GM20000 (cell line): ENCODE measurements at places on chromosomes 5 and 9.
A peak's percentile ranks its signal among the peaks of the same experiment; 100 is the strongest.

DNA sequence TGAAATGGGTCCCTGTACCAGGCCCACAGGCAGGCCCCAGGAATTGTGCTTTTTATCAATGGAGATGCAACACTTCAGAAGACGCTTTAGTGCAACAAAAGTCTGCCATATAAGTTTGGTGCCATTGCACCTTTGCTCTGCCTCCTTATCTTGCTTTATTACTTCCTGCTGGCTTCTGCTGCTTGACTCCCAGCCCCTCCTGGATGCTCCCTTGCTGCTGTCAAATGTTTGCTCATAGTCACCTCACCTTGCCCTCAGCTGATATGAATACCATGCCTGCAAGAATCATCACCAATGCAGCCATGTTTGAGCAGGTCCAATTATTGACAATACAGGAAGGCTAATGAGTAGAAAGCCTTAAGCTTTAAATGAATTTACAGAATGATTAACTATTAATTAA is 25.4 kb downstream of the MEGF10 start:
- DNase-seq: no peak

DNA sequence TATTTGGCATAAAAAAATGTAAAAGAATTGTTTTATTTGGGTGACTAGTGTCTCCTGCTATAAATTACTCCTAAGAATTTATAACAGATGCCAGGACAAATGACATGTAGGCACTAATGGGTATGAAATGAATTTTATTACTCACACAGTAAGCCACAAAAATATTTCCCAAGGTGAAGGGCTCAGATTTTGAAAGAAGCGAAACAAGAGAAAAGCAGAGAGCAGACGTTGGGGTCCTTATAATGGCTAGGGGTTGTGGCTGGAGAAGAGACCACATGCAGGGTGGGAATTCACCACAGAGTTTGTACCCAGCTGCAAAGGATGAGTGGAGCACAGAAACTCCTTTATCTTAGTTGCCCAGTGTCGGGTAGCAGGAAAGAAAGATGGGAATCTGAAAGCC is 45.0 kb upstream of the PRR16 start:
- DNase-seq: no peak

GRCh38 chr9:20363233-20363632 is 259.1 kb downstream of the MLLT3 start:
- DNase-seq: no peak

DNA sequence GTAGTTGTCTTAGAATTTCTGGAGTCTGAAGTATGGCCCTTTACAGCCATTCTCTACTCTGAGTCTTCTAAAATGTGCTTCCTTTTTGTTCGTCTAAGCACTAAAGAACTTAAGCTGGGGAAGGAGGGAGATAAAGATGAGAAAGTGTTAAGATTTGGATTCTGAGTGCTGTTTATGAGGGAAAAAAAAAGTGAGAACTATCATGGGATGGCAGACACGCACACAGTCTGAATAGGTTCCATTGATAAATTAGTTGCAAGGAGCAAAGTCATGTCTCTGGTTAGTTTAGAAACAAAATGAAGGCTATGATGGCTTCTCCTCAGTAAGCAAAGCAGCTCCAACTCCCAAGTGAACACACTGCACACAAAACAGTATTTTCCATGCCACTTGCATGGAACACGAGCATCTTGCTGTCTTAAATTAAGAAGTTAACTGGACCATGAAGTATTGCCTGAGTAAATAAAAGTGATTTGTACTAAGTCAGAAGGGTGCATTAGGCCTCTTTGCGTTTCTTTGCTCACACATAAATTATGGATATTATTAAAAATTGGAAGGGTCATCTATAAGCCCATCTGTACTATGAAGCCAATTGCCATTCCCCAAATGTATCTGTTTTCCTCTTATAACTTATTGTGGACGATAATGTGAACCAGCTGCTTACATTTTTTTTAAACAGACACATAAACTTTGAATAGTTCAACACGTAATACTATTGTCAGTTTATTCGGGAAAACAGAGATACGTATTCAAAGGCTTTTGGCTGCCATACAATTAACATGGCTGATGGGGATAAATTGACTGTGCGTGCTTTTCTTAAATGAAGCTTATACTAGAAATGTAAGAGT is 199.3 kb downstream of the SGCD start:
- DNase-seq: no peak

DNA sequence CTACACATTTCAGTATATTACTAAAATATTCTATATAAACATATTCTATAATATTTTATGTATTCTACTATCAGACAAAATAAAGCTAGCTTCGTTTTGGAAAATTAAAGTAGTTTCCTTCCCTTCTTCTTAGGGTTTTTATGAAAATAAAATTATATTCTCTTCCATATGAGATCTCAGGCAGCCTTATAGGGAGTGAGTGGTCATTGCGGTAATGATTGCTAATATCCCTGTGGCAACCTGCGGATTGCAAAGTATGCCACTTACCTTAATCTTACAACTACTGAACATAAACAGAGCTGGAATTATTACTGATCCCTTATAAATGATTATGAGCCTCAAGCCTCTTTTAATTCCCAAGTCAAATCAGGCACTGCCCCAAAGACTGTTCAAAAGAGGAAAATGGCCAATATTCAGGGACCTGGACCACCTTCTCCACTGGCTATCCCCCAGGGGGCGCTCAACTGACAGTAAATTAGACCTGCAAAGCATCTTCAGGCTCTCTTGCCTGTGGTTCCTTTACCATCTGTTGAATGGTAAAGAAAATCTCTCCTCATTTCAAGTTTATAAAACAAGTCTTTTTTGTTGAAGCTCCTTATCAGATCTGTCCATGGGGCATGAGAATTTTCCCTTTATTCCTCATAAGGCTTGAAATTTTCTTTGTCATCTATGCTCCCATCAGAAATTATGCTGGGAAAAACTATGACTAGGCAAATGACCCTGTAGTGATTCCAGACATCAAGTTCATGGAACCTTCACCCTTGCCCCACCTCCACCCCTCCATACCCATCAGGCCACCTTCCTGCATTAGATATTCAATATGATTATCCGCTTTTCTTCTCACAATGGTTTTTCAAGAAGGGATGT is 163.9 kb downstream of the CEMIP2 start:
- DNase-seq: peak; percentile 52

DNA sequence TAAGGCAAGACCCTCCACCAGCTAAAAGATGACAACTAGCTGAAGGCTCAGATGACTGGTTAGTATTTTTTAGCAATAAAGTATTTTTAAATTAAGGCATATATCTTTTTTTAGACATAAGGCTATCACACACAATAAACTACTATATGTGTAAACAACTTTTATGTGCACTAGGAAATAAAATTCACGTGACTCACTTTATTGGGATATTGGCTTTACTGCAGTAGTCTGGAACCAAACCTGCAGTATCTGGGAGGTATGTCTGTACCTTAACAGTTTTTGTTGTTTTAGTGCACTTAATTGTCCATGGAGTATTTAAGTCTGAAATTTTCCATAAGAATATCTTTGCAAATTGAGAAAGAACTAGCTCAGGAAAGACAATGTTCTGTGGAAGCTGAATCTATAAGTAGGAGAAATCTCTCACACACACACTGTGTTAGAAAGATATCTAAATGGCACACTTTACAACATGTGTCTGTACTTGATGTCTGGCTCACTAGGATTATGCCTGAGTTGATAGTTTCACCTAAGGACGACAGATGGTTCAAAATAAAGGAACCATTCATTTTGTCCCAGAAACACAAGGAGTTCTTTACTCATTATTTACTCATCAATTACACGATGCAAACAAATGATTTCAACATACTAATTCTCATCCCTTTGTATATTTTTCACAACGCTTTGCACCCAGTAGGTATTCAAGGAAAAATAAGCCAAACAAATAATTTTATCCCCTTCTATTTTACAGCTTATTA is 4.6 kb downstream of the RAPGEF6 start:
- DNase-seq: no peak

DNA sequence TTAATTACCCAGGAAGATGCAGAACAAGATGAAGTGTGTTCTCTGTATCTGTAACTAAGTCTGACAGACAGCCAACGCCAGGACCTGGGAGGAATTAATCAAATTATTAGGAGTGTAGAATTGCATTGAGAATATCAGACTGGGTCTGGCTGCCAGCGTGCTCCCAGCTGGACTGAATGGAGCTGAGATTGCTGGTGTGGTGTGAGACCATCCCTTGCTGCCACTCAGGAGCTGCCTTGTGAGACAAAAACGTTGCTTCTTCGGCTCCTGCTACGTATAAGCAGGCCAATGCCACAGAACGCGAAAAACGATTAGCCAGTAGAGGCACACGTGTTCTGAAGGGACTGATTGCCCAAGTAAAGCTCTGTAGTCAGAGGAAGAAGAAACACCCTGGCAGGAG is 66.8 kb downstream of the AMBP start:
- DNase-seq: no peak

GRCh38 chr9:88322906-88323566 is 65.2 kb upstream of the SPIN1 start:
- DNase-seq: no peak

DNA sequence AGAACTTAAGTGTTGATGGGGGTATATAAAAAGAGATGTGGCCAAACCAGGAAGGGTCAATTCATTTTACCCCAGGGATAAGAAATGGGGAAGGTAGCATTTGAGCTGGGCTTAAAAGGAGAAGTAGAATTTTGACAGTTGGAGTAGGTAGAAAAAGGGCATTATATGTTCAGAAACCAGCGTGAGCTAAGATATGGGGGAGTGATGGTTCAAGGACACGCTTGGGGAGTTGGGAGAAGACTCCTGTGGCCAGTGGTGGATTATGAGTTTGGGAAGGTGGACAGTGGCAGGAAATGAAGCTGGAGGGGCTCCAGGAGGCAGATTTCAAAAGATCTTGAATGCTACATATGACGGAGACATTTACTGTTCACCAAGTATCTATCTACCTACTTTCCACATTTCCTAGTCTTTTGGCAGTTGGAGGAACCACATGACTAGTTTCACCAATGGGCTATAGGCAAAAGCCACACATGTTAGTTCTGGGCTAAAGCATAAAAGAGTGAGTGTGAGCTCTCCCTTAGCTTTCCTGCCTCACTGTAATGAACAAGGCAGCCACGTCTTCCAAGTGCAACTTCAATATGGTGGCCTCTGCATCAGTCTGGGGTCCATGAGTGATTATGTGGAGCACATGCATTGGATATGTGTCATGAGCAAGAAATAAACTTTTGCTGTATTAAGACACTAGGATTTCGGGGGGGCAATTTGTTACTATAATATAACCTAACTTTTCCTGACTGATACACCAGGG is 15.7 kb upstream of the GSN start:
- no peak for DNase-seq

- DNase-seq: no peak
Observed at GRCh38 chr9:98018347-98018746, 35.2 kb downstream of the ANP32B start.

- no peak for DNase-seq
Observed at GRCh38 chr5:166883016-166883415, 1408.4 kb upstream of the WWC1 start.

DNA sequence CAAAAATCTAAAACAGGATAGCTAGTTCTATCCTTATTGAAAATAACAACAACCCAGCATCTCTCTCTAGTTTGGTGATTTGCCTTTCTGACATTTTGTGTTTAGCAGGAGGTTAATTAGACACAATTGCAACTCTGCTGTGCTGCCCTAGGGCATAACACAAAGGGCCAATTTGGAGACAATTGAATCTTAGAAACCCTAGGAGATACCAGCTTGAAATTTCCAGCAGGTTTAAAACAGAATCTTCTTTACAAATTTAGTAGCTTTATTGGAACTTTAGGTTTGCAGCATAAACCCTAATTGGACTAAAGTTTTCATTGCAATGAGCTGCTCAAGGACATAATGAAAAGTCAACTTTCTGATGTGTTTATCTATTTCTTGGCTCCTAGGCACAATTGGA is 166.7 kb upstream of the FER start:
- DNase-seq: no peak

DNA sequence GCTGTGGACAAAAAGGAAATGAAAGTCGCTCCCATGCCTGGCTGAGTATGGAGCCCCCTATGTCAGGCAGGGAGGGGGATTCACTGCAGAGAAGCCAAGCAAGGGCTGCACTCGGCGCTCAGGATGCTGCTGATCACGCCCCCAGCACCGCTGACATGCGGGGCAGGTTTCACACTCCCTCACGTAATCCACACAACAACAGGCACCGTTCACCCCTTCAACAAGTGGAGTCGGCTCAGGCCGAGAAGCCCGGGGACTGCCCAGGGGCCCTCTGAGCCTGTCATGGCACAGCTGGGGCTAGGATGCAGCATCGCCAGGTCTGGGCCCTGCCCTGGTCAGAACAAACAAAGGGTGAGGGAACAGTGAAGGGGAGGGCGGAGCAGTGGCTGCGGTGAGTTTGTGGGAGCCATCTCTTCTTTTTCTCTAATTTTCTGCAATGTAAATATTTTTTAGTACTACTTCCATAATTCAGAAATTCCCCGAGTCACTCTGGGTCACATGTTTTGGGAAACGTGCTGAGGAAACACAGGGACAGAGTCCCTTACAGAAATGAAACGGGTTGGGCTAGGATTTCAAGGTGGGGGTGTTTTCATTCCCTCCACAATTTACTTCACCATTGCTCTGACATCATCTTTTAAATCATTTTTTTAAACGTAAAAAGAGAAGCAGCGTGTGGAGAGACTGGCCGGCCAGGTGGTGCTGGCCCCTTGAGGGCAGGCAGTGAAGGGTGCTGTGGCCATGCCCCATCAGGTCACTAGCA is 49.8 kb downstream of the PRRT1B start:
- DNase-seq: no peak

GRCh38 chr5:150046031-150046430 is 40.3 kb downstream of the CSF1R start:
- no peak for DNase-seq

- no peak for DNase-seq
Observed at GRCh38 chr5:143635888-143636287, 176.1 kb upstream of the HMHB1 start.

DNA sequence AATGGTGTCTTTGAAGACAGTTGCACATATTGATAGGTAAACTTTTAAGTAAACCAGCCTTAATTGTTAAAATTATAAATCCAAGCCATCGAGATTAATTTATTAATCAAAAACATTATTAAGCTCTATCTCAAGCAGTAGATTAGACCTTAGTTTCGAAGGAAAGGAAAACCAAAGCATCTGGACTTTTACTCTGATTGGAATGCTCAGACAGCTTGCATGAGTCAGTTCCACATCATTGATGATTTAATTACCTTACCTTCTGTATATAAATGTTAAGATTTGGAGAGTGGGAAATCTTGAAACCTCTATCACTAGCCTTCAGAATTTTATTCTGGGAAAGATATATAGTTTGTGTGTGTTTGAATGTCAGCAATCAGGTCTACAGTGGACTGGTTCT is 23.9 kb downstream of the DCP2 start:
- no peak for DNase-seq

DNA sequence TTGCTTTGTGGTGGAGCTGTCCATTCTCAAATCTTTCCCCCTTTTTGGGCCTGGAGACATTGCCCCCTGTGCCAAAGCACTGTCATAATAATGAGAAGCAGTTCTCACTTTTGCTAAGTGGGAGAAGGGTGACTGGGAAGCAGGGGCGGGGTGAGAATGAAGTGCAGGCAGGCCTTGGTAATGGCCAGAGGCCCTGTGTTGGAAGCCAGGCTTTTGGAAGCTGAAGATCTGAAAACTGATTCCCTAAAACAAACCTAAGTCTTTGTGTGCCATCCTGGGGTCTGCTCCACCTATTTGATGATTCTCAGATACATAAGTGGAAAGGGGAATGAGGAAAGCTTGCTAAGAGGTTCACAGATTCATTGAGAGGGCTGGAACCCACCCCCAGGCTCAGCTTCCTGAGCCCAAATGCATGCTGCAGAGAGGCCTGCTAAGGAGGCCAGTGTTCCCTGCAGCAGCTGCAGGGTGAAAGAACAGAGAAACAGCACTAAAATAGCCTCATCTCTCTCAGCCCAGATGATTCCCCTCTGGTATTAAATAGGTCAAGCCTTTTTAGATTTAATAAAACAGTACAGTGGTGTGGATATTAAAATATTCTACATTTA is 75.0 kb downstream of the NSG2 start:
- DNase-seq: no peak
